Cerebellar nuclear complex (tissue), 1 donor: ENCODE measurements at places on chromosomes 13 and 19.

GRCh38 chr19:35554076-35554475 is 8.7 kb downstream of the TMEM147 start:
- no peak for DNase-seq

DNA sequence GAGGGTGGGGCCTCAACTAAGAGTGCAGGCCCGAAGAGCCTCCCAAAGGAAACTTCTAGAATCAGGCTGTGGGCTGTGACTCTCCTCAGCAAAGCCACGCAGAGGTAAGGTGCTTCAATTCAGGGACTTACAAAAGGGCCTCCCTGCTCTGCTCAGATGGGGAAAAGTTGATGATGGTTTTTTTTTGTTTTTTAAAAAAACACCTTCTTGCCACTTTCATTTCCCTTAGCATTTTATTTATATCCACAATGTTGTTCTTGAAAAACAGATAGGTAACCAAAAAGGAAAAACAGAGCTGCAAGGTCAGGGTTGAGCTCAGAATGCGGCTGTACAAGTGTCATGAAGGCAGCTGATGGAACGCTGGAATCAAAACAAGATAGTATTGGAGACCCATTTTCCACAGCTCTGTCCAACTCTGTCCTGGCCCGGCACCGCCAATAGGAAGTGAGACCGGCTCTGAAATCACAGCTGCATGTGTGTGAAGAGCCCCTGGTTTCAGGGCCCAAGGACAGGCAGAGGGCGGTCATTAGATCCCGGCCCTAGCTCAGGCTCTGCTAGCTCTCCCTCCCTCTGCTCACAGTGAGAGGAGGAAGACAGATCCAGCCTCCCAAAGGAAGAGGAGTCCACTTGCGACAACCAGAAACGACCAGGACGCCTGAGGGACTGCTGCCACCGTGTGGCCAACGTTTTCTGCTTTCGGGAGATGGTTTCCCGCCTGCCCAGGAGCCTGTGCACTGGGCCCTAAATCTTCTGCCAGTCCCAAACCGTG is 58.3 kb downstream of the KLF2 start:
- DNase-seq, result no peak

DNA sequence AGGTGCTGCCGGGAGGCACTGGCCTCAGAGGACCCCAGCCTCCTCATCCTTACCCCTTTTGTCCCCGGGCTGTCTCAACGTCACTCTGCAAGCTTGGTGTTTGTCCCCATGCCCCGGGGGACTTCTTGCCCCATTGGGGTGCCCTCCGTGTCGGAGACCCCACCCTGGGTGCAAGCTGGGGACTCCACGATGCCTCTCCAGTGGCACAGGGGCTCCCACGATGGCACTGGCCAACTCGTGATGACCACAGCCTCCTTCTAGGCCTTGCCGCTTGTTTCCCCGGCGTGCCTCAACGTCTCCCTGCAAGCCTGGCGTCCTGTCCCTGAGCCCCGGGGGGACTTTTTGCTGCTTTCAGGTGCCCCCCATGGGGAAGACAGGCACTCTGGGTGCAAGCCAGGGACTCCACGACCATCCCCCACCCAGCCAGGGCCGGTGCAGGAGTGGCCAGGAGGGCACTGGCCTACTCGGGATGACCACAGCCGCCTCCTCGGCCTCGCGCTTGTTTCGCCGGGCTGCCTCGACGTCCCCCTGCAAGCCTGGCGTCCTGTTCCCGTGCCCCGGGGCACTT is 237.0 kb downstream of the TUBA3C start:
- no peak for DNase-seq

DNA sequence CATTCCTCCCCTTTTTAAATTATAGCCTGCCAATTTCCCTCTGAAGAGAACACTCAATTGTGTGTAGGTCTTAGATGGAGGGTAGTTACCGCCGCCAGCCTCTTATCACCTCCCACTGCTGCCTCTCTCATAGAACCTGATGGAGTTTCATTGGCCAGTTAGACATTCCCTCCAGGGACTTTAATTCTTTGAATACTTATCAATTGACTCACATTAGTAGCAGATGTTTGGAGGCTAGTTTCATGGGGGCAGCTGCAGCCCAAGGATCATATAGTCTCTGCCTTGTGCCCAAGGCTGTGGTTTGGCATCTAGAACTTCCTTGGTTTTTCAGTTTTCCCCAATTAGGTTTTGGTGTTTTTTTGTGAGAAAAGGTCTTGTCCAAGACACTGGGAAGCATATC is 318.9 kb upstream of the HTR2A start:
- DNase-seq, result no peak

GRCh38 chr19:56193981-56194640 is 3.5 kb downstream of the ZSCAN5B start:
- DNase-seq, result no peak
